Activated T-cell treated with anti-CD3 and anti-CD28 coated beads, Interleukin-2, amount 50 U/mL, for 24 hours (primary cell): ENCODE measurements at places on chromosomes 13 and 19.

GRCh38 chr19:31257426-31258130, 91.7 kb downstream of the TSHZ3 start:
- no peak for DNase-seq

GRCh38 chr13:75652726-75653125, 16.6 kb downstream of the LMO7 start:
- no peak for DNase-seq

GRCh38 chr19:15149737-15150136, 42.5 kb downstream of the SYDE1 start:
- DNase-seq = no peak

- DNase-seq = no peak
Observed at GRCh38 chr19:28425046-28425931, 787.7 kb downstream of the UQCRFS1 start.

GRCh38 chr19:14770944-14771839, 7.2 kb downstream of the ADGRE2 start:
- no peak for DNase-seq

DNA sequence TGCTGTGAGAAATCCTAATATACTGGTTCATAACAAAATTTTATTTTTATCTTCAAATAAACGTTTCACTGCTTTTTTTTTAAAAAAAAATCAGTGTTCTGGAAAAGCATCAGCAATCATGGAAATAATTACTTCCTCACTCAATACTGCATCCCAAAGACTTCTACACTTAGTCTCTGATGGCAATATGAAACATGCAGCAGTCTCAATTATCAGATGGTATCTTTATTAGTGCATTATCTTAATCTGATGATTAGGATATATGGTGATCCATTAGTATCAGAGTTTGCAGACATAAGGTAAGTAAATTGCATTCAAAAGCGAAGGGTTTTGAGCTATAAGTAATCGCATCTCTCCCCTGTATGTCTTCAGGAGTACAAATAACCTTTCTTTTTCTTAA, 218.3 kb upstream of the EDNRB start:
- DNase-seq = no peak

- no peak for DNase-seq
Observed at GRCh38 chr13:35512271-35512920, 35.9 kb upstream of the MAB21L1 start.
